ENCODE measurements at places on chromosomes 2 and 18.

- DNase-seq, result peak; percentile 93
Measured at GRCh38 chr2:74740741-74741431, 86.8 kb downstream of the SEMA4F start.

- no peak for DNase-seq
Measured at GRCh38 chr2:181910028-181910831, 18.7 kb downstream of the ITPRID2 start.

DNA sequence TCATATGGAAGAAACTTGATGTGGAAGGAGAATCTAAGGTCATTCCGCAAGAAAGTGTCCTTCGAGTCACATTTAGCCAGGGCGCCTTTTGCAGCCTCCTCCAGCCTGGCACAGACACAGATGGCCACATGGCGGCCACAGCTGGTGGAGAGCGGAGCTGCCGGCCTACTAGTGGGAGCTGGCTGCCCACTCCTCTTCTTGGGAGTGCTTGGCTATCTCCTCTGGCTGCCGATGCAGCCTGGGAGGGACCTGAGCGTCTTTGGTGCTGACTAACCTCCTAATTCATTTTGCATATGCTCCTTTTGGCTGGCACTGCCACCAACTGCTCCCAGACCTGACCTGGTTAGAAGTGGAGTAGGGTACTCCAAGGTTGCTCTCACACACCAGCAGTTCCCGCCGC, 199.3 kb upstream of the MYT1L start:
- DNase-seq, result no peak

DNA sequence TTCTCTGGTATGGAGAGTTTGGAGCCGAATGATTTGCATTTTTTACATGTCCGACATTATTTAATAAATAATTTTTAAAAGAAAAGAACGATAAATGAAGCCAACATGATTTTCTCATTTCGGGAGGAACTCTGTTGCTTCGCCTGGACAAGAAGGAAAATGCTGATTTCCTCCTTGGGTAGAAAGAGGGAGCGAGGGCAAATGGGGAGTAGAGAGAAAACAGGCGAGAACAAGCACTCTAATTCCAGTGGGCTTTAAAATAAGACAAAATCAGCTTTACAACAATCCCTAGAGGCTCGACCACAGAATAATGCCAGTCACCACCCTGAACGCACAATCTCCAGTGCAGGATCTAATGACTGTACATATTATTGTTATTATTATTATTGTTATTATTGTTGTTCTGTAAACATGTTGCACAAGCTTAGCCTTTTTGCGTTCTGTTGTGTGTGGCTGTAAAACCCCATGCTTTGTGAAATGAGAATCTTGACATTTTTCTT, 3.7 kb downstream of the DLX1 start:
- DNase-seq, result no peak

DNA sequence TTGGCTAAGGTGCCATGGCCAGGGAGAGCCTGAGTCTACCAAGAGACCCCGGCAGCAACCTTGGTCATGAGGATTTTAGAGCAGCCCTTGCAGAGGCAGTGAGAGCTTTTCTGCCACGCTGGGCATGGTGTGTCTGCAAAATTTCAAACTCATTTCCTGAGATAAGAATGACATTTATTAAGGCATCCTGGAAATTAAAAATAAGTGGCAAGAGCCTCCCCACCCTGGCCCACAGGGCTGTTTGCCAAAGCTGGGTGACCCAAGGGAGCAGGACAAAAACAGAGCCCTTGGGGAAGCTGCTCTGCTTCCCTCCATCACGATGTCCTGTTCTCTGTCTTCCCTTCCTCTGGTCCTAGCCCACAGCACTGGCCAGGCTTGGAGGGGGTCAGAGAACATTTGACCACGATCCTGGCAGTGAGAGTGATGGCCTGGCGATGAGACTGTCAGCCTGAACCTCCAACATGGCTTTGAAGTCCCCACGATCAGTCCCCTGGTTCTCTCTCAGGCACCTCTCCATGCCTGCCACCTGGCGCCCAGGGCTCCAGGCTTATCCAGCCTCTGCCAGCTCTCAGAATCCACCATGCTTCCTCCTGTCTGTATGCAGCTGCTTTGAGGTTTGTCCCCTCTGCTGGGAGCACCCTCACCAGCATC, 68.9 kb upstream of the RMDN2 start:
- DNase-seq, result no peak

DNA sequence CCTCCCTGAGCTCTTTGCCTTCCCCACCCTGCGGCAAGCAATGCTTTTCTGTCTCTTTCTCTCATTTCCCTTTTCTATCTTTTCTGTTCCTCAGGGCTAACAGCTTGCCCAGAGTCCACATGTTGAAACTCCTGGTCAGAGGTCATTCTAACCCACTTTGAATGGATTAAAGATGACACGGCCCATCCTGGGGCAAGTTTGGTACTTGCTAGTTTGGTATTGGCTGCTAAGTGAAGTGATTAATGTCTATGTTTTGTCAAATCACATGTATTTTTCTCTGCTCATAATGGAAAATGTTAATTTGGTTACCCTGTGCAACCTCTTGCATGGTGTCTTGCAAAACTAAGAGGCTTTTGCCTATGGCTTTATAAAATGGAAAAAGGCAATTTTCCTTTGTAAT, 960.2 kb downstream of the CNTNAP5 start:
- no peak for DNase-seq

GRCh38 chr2:168180914-168181313, 66.5 kb downstream of the STK39 start:
- no peak for DNase-seq

GRCh38 chr18:74567822-74568221, 29.8 kb upstream of the ZNF407 start:
- no peak for DNase-seq

DNA sequence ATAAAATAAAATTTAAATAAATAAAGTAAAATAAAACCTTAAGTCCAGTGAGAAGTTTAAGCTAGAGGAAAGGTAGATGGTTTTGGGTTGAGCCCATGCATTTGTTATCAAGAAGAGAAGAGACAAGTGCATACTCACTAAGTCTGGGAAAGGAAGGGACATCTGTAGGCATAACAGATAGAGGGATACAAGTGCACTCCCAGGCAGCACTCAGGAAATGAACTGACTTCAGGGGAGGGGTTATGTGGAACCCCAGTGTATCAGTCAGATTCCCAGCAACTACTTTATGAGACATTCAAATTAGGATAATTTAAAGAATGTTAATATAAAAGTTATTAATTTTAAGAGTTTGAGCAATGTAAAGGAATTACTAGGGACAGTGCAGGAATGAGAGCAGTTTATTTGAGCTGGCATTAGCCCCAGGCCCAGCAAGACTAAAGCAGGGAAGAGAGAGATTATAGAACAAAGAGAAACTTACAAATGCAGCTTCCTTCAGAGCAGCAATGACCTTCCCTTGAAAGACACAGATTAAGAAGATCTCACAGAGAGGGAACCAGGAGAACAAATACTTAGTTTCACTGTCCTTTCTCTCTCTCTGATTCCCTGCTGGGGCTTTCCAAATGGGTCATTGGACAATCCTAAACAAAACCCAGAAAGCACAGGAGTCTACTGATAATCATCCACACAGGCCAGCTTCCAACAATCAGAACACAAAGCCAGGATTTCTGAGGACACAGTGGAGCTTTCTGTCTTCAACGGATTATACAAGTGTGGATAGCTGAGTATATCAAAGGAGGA, 109.7 kb downstream of the ERBB4 start:
- no peak for DNase-seq

DNA sequence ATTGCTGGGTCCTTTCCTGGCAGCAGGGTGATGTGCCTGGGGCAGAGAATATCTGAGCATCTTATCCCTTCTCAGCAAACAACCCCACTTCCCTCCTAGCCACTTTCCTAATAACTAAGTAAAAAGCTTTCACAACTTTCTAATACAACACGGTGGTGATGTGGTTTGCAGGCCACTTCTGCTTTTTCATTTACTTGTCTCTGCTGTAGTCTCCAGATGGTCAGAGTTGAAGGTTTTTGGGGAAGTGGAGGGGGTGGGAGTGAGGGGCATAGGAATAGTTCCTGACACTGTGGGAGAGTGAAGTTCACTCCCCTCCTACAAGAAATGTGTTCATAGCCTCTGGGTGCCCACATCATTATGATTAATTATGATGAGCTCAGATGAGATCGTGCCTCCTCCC, 11.6 kb downstream of the OXER1 start:
- no peak for DNase-seq

DNA sequence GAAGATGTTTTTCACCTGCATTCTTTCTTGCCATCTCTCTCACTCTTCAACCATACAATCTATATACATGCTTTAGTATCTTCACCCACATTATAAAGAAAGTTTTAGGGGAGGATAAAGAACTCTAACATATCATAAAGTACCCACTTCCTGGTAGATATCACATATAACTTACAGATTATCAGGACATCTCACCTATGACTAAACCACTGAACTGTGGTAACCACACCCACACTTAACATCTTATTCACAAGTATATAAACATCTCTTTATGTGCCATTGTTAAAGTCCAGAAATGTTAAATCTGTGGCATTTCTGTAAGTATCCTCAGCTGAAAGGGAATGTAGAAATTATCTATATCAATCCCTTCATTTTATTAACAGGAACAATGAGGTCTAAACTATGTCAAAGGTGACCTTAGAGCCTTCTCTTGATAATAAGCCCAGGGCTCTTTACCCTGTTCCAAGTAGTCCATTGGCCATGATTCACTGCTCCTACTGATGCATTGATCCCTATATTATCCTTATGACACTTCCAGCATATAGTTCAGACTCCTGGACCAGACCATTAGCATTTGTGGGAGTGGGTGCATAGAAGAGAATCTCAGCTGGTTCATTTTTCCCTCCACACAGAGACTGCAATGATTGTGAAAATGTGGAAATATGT, 182.4 kb downstream of the SUCLG1 start:
- DNase-seq, result no peak

DNA sequence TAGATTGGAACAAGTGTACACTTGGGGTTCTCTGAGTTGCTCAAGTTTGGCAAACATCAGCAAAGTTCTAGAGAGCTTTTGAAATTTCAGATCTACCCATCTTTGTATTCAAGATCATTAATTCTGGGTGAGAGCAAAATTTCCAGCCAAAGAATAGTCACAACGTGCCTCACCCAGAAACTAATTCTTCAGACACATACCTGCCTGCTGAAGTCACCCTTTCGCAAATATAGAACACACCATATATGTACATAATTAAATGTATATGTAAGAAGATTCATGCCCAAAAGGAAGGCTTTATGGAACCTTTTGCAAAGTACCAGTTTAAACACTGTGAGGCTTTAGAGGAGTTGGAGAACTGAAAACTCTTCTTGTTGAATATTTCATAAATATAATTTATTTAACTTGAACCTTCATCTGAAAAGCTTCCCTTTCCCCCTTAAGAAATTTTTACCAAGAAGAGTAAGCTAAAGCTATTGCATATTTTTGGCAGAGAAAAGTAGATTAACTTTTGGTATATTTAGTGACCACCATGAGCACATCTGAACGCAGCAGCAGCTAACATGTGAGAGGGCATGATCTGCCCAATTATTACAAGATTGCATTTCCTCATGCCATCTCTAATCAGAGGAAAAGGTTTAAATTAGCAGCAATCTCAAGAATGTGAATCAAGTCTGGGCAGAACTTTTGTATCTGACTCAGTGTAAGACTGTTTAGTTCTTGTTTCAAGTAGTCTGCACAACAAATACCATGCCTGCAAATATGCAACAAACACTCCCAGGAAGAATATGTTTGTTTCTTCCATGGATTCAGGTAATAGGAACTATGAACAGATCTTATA, 8.2 kb downstream of the RND3 start:
- DNase-seq, result no peak

- DNase-seq, result no peak
Measured at GRCh38 chr18:39611381-39612100, 2045.9 kb upstream of the CELF4 start.

DNA sequence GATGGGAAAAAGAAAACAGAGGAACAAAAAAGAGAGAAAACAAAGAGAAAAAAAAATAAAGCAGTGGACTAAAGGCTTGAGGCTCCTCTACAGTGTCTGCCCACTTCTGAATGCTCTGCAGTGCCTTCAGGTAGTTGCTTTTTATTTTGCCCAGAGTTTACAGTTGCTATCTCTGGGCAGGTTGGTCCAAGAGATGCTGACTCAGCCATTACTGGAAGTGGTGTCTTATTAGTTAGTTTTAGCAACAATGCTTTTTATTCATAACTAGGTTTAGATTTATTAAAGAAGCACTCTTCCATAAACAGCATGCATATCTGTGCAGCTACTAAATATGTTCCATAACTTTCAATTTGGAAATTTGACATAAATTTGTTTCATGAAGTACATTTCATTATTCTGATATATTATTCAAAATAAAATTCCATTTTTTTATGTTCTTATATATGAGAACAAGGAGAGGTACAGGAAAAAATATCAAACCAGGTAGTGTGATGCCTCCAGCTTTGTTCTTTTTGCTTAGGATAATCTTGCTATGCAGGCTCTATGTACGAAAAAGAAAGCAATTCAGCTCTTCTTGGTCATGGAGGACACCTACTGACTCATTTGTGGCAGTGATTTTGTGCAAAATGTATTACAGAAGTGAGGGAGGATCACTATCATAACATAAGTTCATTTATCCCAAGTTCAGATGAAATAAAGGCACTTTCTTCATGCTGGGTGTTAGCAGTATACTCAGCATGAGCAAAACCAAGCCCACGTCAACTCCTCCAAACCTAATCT, 69.5 kb downstream of the RPIA start:
- DNase-seq, result no peak

DNA sequence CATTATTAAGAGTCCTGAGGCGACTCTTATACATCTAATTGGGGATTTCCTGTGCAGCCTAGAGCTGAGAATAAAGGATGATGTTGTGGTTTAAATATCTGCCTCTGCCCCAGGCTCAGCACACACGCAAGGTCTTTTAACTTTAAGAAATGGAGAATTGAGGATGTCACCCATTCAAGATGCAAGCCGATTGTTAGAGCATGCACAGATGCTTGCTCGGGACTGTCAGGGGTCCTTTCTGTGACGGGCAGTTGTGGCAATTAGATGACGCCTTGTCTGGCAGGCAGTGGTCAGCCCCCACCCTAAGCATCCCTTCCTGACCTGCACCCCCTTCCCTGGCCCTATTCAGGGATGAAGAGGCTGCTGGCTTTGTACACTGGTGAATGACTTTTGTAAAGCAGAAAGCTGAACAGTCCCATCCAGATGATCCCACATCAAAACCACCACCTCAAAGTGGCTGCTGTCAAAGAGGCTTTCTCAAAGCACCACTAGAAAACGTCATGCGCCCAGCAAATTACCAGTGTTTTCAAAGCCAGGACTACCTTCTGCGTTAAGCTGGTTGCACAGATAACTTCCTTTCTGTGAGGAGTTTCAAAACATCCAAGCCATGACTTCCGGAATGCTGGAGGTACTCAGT, 23.7 kb downstream of the FAM178B start:
- DNase-seq, result no peak

GRCh38 chr2:86021396-86022378, 84.0 kb downstream of the POLR1A start:
- no peak for DNase-seq

DNA sequence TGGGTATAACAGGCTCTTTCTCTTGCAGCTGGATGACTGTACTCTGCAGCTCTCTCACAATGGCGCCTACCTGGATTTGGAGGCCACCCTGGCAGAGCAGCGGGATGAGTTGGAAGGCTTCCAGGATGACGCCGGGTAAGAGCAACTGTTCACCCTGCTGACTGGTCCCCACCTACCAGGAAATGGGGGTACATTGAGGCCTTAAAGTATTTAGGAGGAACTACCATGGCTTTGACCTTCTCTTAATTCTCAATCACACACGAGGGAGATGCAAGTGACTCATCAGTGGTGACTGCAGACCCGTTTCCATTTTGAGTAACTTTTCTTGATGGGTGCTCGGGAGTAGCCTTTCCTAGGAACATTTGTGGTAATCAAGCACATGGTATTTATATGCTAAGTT, 58.0 kb downstream of the FHOD3 start:
- DNase-seq, result no peak

- DNase-seq, result no peak
Measured at GRCh38 chr18:50396005-50396660, 21.3 kb downstream of the SKA1 start.
